CD4-positive, CD25-positive, alpha-beta regulatory T cell (primary cell): ENCODE measurements at places on chromosomes 4 and X. TPM values are rescaled to one million over a fixed set of nuclear protein-coding genes. Genes with fewer than 3 reads are reported as not detected.

The PALLD gene
- polyA plus RNA-seq = 0.37 TPM

The GABRG1 gene
- polyA plus RNA-seq = not detected

The POLA1 gene
- 3.1 TPM for polyA plus RNA-seq

The TMPRSS11E gene
- not detected for polyA plus RNA-seq

The CENPVL2 gene
- not detected for polyA plus RNA-seq

The BEX3 gene
- 157 TPM for polyA plus RNA-seq

The PAK3 gene
- polyA plus RNA-seq = 1.3 TPM

DNA sequence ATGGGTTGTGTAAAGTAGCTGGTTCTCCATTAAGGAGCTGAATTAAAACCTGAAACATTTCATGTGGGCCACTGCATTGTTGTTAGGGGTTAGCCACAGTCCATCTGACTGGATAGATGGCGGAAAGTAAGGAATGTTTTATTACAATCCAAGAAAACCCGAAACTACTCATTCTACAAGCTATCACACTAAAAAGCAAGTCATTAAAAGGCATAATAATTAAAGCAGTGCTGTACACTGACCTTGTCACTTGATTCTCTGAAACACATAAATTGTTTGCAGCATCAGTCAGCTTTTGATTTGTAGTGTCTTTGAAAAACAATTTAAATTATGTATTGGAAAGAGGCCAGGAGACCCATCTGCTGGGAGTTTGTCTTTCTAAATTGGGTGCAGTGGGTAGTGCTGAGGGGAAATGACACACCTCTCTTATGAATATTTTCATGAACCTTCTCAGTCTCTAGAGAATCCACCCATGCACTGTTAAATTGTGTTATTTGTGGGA is 75.7 kb upstream of the ANK2 start:
- DNase-seq = no peak

DNA sequence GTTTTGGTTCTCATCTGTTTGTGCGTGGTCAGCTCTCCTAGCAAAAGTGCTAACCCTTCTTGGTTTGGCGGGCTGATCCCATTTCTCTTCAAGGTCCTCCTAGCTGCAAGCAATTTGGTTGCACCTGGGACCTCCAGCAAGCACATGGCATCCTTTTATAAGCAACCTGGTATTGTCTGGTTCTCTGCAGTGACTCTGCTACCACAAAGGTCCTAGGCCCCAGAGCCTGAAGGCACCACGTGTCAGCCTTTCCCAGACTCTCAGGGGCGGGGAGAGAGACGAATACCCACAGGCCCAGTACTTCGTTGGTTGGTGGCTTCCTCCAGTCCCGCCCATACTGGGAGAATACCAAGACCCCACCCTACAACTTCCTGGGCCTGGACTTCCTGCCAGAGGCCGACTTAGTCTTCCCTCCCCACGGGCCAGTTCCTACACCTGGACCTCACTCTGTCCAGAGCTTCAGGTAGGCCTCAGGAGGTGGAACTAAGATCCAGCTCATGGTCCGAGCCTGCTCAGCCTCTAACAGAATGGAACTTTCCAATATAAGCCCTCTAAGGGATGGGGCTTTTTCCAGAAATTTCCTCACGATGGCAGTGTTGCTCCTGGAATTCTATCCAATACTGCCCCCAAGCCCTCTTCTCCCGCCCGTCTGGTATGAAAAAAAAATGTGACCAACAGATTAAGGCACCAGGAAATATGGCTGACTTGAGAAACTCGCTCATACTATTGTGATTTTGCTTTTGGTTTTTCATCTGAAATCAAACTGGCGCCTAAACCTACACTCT is 192.5 kb upstream of the STK26 start:
- DNase-seq = peak; percentile 27

- DNase-seq = no peak
Measured at GRCh38 chr4:125832161-125832560, 517.4 kb downstream of the FAT4 start.

DNA sequence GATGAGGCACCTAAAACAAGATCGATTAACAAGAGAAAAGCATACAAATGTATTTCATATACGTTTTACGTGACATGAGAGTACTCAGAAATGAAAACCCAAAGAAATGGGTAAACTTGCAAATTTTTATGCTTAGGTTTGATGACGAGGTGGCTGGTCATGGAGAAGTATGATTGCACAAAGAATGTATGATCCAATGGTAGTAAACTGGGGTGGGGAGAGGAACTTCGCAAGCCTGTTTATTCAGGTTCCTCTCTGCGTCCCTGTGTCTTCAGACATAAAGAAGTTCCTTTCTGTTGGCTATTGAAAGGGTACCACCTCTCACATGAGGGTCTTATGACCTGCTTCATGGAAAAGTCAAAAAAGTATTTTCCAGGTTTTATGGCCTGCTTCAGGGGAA is 309.2 kb downstream of the BCOR start:
- DNase-seq = no peak

- DNase-seq = no peak
Measured at GRCh38 chr4:172786039-172786792, 382.4 kb upstream of the GALNT7 start.

- DNase-seq = peak; percentile 71
Measured at GRCh38 chr4:140149846-140150635, 3.9 kb downstream of the MAML3 start.

DNA sequence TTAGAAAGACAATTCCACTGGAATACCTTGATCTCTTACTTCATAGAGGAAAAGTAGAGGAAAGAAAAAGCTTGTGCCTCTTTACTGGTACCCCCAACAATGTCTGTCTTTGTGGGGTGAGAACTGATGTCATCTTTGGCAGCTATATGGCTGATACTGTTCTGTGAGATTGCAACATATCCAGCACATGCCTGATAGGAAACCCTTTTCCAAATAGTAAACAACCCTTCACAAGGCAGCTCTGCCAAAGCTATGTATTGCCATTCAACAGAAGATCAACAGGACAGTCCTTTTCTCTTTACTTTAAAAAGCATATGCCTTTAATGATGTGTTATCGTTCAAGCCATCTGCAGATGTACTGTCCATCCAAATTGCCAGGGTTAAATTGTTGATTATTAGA is 105.9 kb downstream of the IL1RAPL1 start:
- no peak for DNase-seq

GRCh38 chr4:55904576-55904975 is 44.2 kb upstream of the CEP135 start:
- DNase-seq = no peak

DNA sequence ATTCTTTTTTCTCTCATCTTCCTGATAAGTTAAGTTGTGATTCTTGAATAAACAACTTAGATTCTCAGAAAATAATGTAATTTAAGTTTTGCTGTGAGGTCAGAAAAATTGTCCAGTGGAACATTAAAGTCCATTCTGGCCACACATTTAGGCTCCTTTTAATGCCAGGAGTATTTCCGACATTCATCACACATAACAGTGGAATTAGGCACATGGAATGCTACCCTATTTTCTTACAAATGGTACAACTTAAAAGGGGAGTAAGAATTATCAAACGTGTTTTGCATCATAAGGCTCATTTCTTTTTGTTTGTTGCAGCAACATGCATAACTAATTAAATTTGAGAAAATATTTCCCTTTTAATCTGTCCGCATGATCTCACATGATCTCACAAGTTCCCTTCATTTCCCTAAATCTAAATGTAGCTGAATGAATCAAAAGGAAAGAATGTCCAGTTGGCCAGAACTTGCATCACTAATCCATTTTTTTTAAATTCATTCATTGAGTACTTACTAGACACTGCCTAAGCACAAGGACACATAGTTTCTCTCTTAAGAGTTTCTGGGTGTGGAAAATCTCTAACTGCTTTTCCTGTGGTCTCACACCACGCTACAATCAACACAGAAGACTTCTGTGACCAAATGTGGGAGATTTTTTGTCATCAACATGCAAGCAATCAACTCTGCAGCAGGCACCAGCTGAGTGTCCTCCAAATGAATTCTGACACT is 22.0 kb downstream of the SPARCL1 start:
- DNase-seq = no peak
